ENCODE measurements at places on chromosomes 4 and X. TPM values are rescaled to one million over a fixed set of nuclear protein-coding genes. Genes with fewer than 3 reads are reported as not detected.
A peak's percentile ranks its signal among the peaks of the same experiment; 100 is the strongest.

ZAR1 gene
- not detected for total RNA-seq

ODAPH gene
- total RNA-seq, result not detected

CXCL10 gene
- total RNA-seq, result 2.1 TPM

RBM46 gene
- total RNA-seq, result not detected

RS1 gene
- total RNA-seq, result not detected

SLC49A3 gene
- total RNA-seq, result 0.38 TPM

FAM149A gene
- total RNA-seq, result 0.82 TPM

SSX2B gene
- total RNA-seq, result not detected

CPZ gene
- total RNA-seq, result not detected

FRAS1 gene
- 0.04 TPM for total RNA-seq

COL25A1 gene
- total RNA-seq, result 0.36 TPM

PLP1 gene
- total RNA-seq, result not detected

TCP11X2 gene
- not detected for total RNA-seq

HSFX2 gene
- not detected for total RNA-seq

USP17L17 gene
- not detected for total RNA-seq

GRCh38 chrX:139020801-139021200 is 309.3 kb upstream of the FGF13 start:
- H3K27me3 ChIP-seq, result no peaks in the 10 kb centered on the region
- no peak overlapping the region for H3K27ac ChIP-seq
- no peak overlapping the region for H3K4me3 ChIP-seq
- no peaks in the 10 kb centered on the region for H3K36me3 ChIP-seq
- DNase-seq, result no peak

DNA sequence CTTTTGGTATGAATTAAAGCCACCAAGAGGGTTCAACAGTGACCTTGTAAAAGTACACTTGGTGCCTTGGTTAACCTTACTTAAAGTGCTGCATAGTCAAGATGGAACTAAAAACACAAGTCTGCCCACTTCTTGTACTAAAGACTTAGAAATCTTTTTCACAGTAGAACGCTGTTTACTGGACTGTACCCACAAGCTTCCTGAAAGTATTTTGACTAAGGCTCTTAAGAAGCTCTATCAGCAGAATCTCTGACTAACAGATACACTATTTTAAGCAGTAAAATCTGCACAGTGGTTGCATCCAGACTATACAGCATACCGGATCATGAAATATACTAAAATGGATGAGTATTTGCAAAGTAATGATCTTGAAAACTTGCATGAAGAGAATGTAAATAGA is 7.2 kb downstream of the RAB28 start:
- no peak overlapping the region for H3K4me3 ChIP-seq
- no peak overlapping the region for H3K27ac ChIP-seq
- no peak for DNase-seq
- peaks cover 18% of the 10 kb centered on the region for H3K4me1 ChIP-seq
- H3K36me3 ChIP-seq, result peaks cover 12% of the 10 kb centered on the region

- no peaks in the 10 kb centered on the region for H3K27me3 ChIP-seq
- H3K36me3 ChIP-seq, result no peaks in the 10 kb centered on the region
- H3K4me1 ChIP-seq, result no peaks in the 10 kb centered on the region
- no peak overlapping the region for H3K27ac ChIP-seq
- no peak for DNase-seq
- H3K4me3 ChIP-seq, result no peak overlapping the region
These were observed 10.0 kb downstream of the MAGEA4 start for GRCh38 chrX:151922692-151923091.

GRCh38 chr4:11297627-11298026 is 131.1 kb downstream of the HS3ST1 start:
- peaks cover 7% of the 10 kb centered on the region for H3K4me1 ChIP-seq
- no peaks in the 10 kb centered on the region for H3K27me3 ChIP-seq
- no peak overlapping the region for H3K4me3 ChIP-seq
- no peak overlapping the region for H3K27ac ChIP-seq
- no peak for DNase-seq

DNA sequence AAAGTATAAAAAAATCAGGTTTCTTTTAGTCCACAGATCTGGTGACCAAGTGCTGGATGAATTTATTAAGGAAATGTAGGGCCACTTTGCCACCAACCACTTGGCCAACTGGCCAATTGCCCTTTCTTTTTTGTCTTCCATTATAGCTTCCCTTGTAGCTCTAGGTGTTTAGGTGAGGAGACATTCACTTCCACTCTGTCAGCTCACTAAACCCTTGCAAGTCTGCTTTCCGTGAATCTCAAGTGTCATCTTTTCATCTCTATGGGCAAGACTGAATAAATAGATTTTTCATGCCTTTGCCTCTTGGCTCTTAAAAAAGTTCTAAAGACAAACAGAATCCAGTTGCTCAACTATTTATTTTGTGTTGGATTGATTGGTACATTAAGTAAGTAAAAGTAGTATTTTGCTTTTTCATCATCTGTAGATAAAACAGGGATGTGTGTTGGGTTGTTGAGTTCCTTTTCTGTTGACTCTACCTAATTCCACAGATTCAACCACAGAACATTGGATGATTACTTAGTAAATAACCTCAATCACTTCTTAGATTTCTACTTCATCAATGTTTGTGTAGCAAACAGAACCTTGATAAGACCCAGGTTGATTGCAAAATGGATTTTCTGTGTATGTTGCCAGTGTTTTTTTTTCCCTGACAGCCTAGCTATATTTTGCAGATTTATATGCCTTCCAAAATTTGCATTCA is 68.1 kb upstream of the GRXCR1 start:
- no peaks in the 10 kb centered on the region for H3K36me3 ChIP-seq
- DNase-seq, result no peak
- H3K4me1 ChIP-seq, result no peaks in the 10 kb centered on the region
- H3K27me3 ChIP-seq, result no peaks in the 10 kb centered on the region
- no peak overlapping the region for H3K27ac ChIP-seq

- H3K4me1 ChIP-seq, result peaks cover 6% of the 10 kb centered on the region
- no peak overlapping the region for H3K27ac ChIP-seq
- no peaks in the 10 kb centered on the region for H3K36me3 ChIP-seq
- peak; percentile 43 for DNase-seq
These were observed 18.0 kb downstream of the FAM9A start for GRCh38 chrX:8783097-8783713.

GRCh38 chr4:26000274-26000950 is 86.4 kb downstream of the SMIM20 start:
- H3K27me3 ChIP-seq, result peaks cover 18% of the 10 kb centered on the region
- H3K4me3 ChIP-seq, result no peak overlapping the region

GRCh38 chrX:107730298-107730655 is 45.3 kb downstream of the TSC22D3 start:
- H3K27me3 ChIP-seq, result no peaks in the 10 kb centered on the region
- H3K27ac ChIP-seq, result no peak overlapping the region
- H3K36me3 ChIP-seq, result no peaks in the 10 kb centered on the region
- H3K4me3 ChIP-seq, result no peak overlapping the region
- peaks cover 5% of the 10 kb centered on the region for H3K4me1 ChIP-seq
- DNase-seq, result no peak

- H3K4me3 ChIP-seq, result no peak overlapping the region
- DNase-seq, result no peak
- H3K27ac ChIP-seq, result no peak overlapping the region
These were observed 15.3 kb downstream of the DDIT4L start for GRCh38 chr4:100174985-100175383.

GRCh38 chr4:179927473-179927872 is 2315.7 kb upstream of the TENM3 start:
- peaks cover 3% of the 10 kb centered on the region for H3K27me3 ChIP-seq
- H3K27ac ChIP-seq, result no peak overlapping the region
- H3K4me3 ChIP-seq, result no peak overlapping the region
- no peaks in the 10 kb centered on the region for H3K4me1 ChIP-seq
- no peak for DNase-seq
- H3K36me3 ChIP-seq, result no peaks in the 10 kb centered on the region

GRCh38 chr4:183540410-183541009 is 35.7 kb downstream of the ING2 start:
- peaks cover 22% of the 10 kb centered on the region for H3K27me3 ChIP-seq
- H3K36me3 ChIP-seq, result peaks cover 4% of the 10 kb centered on the region
- H3K4me3 ChIP-seq, result no peak overlapping the region
- no peak for DNase-seq
- no peaks in the 10 kb centered on the region for H3K4me1 ChIP-seq

DNA sequence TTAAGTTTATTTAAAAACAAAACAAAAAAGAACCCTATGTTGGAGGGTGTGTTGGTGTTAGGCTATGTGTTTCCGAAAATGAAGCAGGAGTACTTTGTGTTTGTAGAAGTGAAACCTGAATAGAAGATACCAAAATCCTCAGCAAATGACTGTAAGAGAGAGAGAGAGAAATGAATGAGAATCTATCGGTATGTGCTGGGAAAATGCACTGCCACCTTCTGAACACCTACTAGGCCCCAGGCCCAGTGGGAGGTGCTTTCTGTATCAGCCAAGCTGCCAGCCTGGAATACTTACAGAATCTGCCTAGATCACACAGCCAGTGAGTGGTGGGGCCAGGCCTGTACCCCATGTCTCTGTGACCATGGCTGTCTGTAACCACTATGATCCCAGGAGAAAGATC is 14.9 kb upstream of the PIM2 start:
- H3K36me3 ChIP-seq, result peaks cover 56% of the 10 kb centered on the region
- H3K27ac ChIP-seq, result peak overlapping the region; percentile 99
- H3K27me3 ChIP-seq, result no peaks in the 10 kb centered on the region
- H3K4me3 ChIP-seq, result peak overlapping the region; percentile 47

DNA sequence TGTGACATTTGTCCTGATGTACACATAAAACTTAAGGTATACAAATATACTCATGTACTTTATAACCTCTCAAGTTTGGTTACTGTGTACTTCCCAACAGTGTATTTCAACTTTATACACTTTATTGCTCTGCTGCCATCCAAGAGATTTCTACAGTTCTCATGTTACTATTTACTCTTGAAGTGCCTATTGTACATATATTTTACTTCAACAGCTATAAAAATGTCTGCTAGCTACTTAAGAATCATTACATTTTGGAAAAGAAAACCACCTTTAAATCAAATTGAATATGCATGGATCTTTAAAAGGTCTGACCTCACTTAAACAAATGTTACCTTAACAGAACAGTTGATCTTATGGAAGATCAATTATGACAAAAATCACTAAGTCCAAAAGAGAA is 1056.4 kb downstream of the ADGRL3 start:
- DNase-seq, result no peak
- no peaks in the 10 kb centered on the region for H3K27me3 ChIP-seq

DNA sequence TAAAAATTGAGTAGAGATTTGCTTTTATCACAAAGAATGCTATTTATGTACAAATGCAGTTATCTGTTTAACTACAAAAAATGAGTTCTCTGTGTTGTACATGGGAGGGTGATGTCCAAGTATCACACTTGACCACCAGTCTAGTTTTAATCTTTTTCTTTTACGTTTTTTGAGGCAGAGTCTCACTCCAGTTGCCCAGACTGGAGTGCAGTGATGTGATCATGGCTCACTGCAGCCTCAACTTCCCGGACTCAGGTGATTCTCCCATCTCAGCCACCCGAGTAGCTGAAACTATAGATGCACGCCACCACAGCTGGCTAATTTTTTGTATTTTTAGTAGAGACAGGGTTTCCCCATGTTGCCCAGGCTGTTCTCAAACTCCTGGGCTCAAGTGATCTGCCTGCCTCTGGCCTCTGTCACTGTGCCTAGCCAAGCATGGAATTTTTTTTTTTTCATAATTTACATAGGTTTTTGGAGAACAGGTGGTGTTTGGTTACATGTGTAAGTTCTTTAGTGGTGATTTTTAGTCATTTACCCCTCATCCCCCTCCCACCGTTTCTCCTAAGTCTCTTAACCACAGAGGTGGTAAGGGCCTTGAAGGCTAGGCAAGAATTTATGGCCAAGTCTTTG is 47.9 kb upstream of the RPA4 start:
- H3K36me3 ChIP-seq, result no peaks in the 10 kb centered on the region
- no peak overlapping the region for H3K4me3 ChIP-seq
- no peak for DNase-seq
- no peak overlapping the region for H3K27ac ChIP-seq

DNA sequence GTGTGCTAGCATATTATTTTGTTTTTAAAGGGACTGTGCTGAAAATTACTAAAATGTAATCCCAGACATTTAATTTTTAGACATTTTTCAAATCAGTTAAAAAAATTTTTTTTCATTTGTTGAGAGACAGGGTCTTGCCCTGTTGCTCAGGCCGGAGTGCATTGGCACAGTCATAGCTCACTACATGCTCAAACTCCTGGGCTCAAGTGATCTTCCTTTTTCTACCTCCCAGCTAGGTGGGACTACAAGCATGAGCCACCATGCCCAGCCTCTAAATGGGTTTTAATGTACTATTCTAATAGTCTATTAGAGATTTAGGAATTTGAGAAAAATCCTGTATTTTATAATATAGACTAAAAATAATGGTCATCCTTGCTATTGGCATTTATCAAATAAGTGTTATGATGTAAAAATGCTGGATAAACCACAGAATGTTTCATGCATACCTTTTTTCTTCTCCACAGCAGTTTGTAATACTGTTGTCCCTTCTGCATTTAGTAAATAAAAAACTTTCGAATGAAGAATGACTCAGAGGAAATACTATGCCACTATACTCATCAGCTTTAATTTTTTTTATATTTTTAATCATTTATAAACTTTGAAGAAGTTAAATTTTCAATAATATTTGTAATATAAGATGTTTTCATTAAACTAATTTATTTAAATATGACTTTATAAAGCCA is 29.9 kb downstream of the CPEB2 start:
- no peaks in the 10 kb centered on the region for H3K27me3 ChIP-seq
- H3K4me3 ChIP-seq, result no peak overlapping the region
- H3K36me3 ChIP-seq, result peaks cover 23% of the 10 kb centered on the region
- no peak overlapping the region for H3K27ac ChIP-seq

GRCh38 chr4:163142246-163142645 is 24.4 kb downstream of the NAF1 start:
- DNase-seq, result no peak
- H3K27me3 ChIP-seq, result no peaks in the 10 kb centered on the region
- H3K4me1 ChIP-seq, result peaks cover 5% of the 10 kb centered on the region
- H3K36me3 ChIP-seq, result peaks cover 24% of the 10 kb centered on the region
- H3K4me3 ChIP-seq, result no peak overlapping the region

DNA sequence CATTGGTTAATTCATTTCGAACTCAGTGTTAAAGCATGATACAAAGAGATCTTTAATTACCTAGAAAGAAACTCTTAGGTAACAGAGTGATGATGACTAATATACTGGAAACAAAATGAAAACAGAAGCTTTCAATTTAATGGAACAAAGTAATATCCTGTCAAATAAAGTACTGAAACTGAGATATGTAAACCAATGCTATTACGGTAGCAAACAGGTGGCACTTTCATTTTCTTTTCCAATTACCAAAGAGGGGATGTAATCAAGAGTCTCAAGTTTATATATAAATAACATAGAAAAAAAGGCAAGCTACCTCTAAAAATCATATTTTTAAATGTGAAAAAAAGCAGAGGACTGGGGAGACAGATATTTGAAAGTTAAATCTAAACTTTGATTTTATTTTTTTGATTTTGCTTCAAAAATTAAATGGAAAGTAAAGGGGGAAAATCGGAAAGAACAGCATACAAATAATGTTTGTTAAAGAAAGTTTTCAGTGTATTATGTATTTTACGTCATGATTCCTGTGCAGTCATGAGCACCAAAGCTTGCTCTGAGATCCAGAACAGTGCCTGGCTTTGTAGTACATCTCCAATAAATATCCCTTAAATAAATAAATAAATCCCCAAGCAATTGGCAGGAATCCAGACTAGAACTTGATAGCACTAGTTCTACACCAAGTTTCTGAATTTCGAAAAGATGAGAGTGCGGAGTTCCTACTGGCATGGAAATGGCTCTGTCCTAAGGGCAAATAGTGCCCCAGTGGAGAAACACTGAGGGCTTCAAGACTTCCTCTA is 25.0 kb upstream of the RAPGEF2 start:
- H3K36me3 ChIP-seq, result peaks cover 8% of the 10 kb centered on the region
- H3K27ac ChIP-seq, result peak overlapping the region; percentile 88
- H3K4me3 ChIP-seq, result peak overlapping the region; percentile 10
- no peak for DNase-seq
- H3K27me3 ChIP-seq, result no peaks in the 10 kb centered on the region

Measured in activated naive CD8-positive, alpha-beta T cell treated with anti-CD3 and anti-CD28 coated beads for 36 hours (primary cell).